ENCODE measurements at places on chromosomes 6 and 20. TPM values are rescaled to one million over a fixed set of nuclear protein-coding genes. Genes with fewer than 3 reads are reported as not detected.

Gene RNF217
- total RNA-seq: 25.1 TPM

Gene SPATS1
- 1.2 TPM for total RNA-seq

Gene RAMACL
- total RNA-seq: 2.1 TPM

Gene GSTA1
- total RNA-seq: not detected

Gene LGSN
- under 0.01 TPM for total RNA-seq

Gene LY6G5C
- total RNA-seq: 2.5 TPM

Gene MEP1A
- not detected for total RNA-seq

Gene ARG1
- 0.69 TPM for total RNA-seq

Gene SEMG1
- total RNA-seq: not detected

Measured in diencephalon (tissue), 1 donor.